RPMI8226 (cell line): ENCODE measurements at places on chromosomes 4 and X.

DNA sequence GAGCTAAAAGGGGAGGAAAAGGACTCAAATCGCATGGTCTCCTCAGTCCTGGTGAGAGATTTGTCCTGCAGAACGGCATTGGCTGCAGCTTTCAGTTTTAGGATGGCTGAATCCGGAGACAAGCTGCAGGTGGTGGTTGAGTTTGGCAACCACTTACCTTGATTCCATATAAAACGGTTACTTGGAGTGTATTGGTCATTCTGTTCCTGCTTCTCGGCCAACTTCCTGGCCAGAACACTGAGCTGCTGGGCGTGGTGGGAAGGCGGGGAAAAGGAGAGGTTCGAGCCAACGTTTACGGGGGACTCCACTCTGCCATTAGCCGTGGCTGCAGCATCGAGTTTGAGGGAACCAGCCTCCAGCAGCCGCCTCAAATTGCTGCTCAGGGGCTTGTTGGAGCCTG is 36.1 kb downstream of the ZNF827 start:
- no peak for DNase-seq

- no peak for DNase-seq
Measured at GRCh38 chr4:3461515-3462291, 1.4 kb upstream of the DOK7 start.

- no peak for DNase-seq
Measured at GRCh38 chrX:9988762-9989161, 21.6 kb downstream of the CLDN34 start.

DNA sequence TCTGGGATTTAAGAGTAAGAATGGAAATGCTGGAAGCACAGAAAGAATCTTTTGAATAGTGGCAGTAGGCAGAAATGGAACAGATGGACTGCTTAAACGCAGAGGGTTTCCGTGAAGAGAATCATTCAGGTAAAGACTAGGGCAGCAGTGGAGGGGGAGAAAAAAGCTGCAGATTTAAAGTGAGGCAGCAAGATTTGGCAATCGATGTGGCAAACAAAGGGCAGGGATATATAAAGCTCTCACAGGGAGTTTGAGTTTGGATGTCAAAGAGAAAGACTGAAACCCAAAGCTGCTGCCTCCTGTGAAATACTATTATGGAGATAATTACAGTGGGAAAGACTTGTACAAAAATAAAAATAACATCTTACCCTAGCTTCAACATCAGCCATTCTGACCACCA is 384.0 kb downstream of the CENPC start:
- no peak for DNase-seq

GRCh38 chr4:83036991-83037665 is 2.1 kb downstream of the COPS4 start:
- no peak for DNase-seq
